Small intestine (tissue), 16 donors: ENCODE measurements at places on chromosomes 5 and 9.

- DNase-seq, result no peak
These were observed 41.3 kb upstream of the HAND1 start for GRCh38 chr5:154519359-154519758.

DNA sequence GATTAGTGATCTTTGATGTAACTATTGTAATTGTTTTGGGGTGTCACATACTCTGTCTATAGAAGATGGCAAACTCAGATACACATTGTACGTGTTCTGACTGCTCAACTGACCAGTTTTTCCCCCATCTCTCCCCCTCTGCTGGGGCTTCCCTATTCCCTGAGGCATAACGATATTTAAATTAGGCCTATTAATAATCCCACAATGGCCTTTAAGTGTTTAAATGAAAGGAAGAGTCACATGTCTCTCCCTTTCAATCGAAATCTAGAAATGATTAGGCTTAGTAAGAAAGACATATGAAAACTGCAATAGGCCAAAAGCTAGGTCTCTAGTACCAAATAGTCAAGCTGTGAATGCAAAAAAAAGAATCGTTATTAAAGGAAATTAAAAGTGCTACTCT, 265.6 kb downstream of the TMEM232 start:
- no peak for DNase-seq

GRCh38 chr9:33180526-33181184, 13.5 kb upstream of the B4GALT1 start:
- no peak for DNase-seq

- no peak for DNase-seq
These were observed 422.2 kb downstream of the NR2F1-AS1 start for GRCh38 chr5:93158841-93159240.

GRCh38 chr9:91131433-91131839, 230.3 kb downstream of the AUH start:
- DNase-seq, result peak; percentile 92

GRCh38 chr5:139064613-139065012, 133.6 kb downstream of the SIL1 start:
- DNase-seq, result peak; percentile 69

DNA sequence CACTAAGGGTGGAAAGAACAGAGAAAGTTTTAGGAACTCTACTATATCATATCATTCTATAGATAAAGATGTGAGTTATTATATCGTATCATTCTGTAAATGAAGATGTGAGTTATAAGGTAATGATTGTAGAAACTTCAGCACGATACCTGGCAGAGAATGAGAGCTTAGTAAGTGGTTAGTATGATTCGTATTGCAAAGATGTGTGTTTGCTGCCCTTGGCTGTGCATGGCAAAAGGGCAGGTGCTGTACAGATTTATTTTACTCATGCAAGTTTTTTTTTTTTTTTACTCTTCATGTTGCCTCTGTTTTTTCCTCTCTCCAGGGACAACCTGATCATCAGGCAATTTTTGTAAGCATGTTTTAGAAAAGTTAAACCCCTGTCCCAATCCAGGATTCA, 83.3 kb downstream of the EGFLAM start:
- DNase-seq, result no peak

DNA sequence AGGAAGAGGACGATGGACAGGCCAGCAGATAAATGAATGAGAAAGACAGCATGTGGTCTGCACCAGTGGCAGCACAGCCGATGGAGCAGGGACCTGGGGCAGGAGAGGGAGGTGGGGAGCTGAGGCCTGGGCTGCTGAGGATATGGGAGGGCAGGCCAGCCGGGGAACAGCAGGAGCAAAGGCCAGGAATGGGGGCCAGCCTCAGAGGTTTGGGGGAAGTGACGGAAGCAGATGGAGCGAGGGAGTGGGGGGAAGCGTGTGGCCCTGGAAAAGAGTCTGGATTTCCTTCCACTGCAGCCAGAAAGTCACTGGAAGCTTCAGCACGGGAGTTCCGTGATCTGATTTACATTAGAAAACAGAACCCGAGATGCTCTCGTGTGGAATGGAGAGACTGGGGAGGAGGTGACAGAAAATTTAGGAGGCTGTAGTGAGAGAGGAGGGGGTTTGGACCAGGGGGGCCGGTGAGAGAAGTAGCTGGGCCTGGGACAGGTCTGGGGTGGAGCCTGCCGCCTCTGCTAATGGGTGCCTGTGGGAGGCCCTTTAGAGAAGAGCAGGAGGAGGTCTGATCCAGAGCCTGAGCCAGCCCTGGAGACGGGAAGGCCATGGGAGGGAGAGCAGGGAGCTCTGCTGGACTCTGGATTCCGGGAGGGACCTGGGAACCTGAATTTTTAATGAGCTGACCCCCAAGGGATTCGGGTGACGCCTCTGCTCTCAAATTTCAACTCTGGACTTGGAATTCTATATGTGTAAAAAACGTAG, 65.4 kb downstream of the TSPAN17 start:
- DNase-seq, result no peak

DNA sequence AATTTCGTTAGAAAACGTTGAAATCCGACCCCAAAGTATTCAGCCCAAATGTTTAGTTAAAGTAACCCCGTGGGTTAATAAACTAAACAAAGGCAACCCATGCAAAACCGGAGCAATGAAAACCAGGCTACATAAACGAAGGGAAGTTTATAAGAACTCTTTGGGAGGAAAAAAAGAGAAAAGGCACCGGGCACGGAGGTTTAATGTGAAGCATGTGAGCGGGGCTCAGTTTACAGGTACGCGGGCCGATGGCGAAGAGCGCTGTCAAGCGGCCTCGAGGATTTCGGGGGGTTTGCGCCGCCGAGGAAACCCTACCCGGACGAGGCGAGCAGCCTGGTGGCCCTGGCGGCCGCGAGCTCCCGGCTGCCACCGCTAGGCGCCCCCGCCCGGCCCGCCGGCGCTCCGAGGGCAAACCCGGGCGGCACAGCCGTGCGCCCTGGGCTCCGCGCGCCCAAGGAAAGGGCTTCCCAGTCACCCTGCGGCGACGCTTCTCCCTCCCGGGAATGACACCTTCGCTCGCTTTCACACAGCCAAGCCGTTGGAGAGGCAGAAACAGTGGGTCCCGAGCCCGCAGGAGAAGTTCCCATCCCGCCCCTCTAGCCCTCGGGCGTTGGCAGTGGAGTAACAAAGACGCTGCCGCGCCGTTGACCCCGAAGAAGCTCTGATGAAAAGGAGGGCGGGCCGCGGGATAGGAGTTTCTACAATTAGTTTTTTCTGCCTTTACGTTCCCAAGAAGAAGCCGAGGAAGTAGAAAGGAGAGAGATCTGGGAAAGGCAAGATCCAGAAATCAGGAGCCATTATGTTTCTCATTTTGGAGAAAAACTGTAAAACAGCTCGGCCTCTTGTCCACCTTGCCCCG, 126.0 kb downstream of the TMEM174 start:
- peak; percentile 53 for DNase-seq

GRCh38 chr5:82107267-82107666, 135.4 kb downstream of the ATG10 start:
- no peak for DNase-seq

DNA sequence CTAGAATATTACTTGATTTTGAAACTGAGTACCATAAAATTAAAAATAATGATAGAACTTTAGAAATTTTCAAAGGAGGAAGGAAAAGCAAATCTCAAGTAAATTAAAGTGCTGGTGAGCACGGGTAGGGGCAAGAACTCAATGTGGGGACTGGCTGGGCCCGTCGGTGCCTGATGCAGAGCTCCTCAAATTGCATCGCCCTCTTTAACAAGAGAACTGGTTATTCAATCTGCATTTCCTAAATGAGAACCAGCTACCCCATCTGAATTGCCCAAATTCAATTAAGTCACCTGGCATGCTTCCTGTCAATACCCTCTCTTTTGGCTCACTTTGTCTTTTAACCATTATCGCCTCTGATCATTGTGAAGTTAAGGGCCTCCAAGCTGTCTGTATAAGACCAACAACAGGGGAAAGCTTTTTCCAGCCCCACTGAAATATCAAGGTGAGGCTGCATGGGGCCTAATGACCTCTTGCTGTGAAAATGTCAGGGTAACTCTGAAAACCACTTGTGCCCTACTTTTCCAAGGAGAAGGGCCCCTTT, 316.7 kb downstream of the SLIT3 start:
- DNase-seq, result no peak

GRCh38 chr5:175837171-175837699, 34.1 kb upstream of the CPLX2 start:
- no peak for DNase-seq

DNA sequence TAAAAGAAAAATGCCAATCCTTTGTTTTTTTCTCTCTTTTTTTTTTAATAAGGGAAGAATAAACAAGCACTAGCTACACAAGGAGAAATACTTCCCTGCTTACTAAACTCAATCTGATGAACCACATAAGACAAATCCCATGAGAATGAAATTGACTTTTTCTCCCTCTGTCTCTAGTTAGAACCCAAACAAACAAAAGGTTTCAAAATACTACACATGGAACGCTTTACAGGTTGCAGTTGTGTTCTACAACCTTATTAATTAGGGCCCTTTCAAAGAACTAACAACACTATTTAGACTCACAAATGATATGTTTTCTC, 124.5 kb downstream of the PDE4D start:
- no peak for DNase-seq

GRCh38 chr9:113372059-113372458, 4.7 kb downstream of the HDHD3 start:
- no peak for DNase-seq

DNA sequence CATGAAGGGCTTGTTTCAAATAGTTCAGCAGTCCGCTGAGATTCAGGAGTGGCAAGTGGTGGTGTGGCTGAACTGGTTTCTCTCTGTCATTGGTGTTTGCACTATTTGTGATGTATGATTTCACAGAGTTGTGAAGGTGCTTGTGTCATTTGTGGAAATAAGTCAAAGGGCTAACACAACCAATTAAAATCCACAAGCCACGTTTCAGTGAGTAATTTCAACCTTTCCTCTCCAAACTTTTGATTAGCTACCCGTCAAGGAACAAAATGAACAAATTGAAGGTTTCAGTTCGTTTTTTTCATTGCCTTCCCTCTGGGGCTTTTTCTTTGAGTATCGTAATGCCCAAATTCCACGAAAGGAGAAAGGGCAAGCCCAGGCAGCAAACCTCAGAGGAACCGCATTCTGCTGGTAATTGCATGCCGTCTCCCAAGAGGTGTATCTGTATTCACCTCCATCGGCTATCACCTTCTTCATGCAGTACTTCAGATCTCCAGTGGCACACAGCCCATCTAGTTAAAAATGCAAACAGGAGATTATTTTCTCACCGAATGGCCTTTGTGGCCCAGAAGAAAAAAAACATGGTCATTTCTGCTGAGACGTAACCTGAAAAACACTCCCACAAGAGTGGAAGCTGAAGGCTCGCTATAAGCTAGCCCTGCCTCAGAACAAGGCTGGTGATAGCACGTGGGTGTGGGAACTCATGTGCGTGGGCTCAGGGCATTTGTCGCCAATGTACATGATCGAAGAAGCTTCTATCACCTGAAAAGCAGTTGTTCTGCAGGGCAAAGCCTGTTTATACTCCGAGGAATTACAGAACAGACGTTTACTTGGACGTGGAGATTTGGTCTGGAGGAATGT, 197.1 kb downstream of the NR3C1 start:
- no peak for DNase-seq

GRCh38 chr9:2418619-2419018, 203.0 kb upstream of the VLDLR start:
- DNase-seq, result peak; percentile 6

- no peak for DNase-seq
These were observed 43.4 kb downstream of the UBE2R2 start for GRCh38 chr9:33860200-33860871.

GRCh38 chr5:102796498-102796897, 41.4 kb downstream of the PAM start:
- peak; percentile 54 for DNase-seq

DNA sequence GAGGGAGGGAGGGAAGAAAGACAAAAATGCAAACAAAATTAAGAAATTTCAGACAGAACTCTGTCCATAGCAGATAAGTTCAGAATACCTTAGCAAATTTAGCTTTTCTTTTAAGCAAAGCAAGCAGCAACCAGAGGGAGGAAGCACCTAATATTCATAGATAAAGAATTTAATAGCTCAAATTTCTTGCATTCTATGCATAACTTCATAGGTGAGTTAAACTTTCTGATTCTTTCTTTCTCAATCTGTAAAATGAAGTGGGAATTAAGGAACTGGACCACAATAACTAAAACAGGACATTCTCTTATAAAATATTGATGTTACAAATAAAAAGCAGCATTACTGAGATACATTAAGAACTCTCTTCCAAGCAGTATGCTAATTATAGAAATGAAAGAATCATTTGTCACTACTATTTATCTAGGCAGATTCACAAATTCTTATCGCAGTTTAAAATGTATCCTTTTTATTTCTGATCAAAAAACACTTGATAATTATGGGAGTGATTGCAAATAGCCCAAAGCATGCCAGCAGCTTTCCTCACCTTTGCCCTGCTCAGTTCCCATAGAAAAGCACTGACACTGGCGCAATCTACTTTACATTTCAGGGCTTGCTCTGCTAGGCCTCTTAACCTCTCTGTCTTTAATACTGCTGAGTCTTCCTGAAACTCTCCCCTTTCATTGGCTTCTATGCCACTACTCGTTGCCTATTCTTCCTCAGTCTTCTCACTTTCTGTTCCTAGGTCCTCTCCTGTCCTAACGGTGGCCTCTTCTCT, 341.8 kb downstream of the PIK3R1 start:
- no peak for DNase-seq

GRCh38 chr5:63953217-63953616, 9.0 kb downstream of the HTR1A start:
- DNase-seq, result no peak

GRCh38 chr5:98727686-98728085, 45.8 kb upstream of the RGMB start:
- DNase-seq, result no peak

DNA sequence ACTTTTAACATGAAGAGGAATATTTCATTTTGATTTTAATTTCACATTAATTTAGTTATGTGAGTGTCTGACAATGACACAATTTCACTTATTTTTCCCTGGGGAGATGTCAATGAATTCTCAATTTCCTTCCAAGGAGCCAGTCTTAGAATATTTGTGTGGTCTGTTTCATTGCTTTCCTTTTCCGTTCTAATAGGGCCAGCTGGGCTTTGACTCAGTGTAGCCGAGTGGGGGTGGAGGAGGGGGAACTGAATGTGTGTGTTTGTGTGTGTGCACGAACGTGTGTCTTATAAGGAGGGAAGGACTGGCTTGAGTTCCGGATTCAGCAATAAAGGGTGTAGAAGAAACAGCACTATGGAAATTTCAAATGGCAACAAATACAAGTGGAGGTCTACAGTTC, 100.0 kb downstream of the BASP1 start:
- no peak for DNase-seq

DNA sequence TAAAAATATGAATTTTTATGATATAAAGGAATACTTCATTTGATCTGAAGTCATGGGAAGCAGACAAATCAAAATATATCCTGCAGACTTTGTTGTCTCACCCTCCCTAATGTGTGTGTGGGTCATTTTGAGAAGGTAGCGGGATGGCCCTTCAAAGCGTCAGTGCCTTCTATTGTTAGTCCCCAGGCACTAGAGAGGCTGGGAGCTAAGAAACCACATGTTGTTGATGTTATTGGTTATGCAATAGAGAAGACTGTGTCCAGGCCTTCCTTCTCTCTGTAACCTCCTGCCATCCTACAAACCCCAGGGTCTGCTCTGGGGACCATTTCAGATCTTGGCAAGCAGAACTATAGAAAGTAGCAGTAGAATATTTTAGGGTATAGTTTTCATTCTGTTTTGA, 94.7 kb downstream of the NLN start:
- no peak for DNase-seq
